ENCODE measurements at places on chromosomes 6 and 20.

DNA sequence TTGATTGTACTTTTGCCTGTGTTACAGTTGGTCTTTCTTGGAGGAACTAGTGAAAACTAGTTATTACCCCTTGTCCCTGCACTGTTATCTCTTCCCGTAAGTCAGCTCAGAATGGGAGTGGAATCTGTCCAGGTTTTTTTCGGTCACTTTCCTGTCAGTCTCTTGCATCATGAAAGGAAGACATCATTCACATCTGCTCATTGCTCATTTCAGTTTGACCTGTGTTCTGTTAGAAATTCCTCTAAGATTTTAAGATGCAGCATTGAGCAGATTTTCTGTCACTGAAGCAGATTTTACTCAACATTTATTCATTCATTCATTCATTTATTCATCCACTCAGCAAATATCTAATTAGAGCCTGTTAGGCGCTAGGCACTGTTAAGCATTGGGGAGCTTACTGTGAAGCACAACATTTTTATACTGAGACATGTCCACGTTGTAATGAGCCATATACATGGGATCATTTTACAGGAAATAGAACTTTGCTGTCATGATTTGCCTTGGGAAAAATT, 33.1 kb upstream of the HINT3 start:
- DNase-seq = no peak

DNA sequence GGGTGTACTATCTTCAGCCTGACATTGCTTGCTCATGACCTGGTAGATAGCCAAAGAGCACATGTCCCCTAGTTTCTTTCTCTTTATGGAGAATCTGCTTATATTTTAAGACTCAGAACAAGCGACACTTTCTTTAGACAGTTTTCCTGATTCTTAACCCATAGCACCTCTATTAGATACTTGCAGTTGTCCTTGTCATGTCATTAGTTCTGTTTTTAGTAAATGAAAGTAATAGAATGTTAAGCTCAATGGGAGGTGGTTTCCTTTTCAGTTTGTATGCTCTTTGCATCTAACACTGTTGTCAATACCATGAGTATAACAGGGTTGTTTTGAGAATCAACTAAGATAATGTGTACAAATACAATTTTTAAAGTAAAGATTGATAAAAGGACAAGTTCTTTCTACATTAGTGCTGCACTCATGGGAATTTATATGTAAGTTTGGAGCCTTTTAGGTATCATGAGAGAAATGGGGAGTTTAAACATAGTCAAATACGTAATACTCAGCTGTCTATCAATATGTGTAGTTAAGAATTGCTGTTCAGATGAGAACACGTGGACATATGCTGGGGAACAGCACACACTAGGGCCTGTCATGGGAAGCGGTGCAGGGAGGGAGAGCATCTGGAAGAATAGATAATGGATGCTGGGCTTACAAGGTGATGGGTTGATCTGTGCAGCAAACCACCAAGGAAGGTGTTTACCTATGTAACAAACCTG, 124.3 kb downstream of the GRM1 start:
- DNase-seq = no peak

DNA sequence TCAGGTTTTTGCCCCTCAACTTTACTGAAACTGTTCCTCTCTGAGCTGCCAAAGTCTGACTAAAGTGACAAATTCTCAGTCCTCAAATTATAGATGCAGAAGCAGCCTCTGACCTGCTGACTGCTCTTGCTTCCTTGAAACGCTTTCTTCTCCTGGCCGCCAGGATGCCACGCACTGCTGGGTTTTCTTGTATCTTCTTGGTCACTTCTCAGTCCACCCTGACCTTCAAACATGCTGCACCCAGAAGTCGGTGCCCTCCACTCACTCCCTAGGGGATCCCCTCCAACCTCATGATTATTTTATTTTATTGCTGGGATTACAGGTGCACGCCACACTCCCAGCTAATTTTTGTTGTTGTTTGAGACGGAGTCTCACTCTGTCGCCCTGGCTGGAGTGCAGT, 24.7 kb downstream of the SYNJ2 start:
- DNase-seq = no peak

GRCh38 chr6:34157851-34158250, 12.0 kb upstream of the GRM4 start:
- no peak for DNase-seq

- no peak for DNase-seq
These were observed 19.7 kb upstream of the MRPS18A start for GRCh38 chr6:43707269-43707668.
